ENCODE measurements at places on chromosomes 4 and X.
A peak's percentile ranks its signal among the peaks of the same experiment; 100 is the strongest.

DNA sequence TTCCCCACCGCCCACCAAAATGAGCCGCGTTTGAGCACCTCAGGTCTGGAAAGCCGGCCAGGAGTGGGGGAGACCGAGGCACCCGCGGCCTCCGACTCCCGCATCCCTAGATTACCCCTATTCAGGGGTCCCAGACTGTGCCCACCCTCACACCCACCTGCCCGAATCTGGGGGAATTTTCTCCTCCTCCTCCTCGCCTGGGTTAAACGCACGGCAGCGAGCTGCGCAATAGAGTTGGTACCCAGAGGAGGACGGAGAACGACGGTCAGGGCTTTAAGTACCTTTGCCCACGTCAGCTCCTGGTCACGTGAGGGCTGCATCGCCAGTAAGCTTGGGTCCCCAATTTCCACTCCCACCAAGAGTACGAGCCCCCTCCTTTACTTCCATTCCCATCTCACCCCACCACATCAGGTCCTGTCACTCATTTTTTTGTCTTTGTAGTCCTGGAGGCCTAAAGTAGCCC lies at the start of gene ARMCX2:
Gene ARMCX2, minus strand, starts transcription at position 250 of the 463 bp plus-strand sequence. CDS start 2,262 bp downstream, outside the sequence.
- peak; percentile 69 for DNase-seq

- no peak for DNase-seq
These were observed 47.9 kb upstream of the TSPAN5 start for GRCh38 chr4:98706200-98706813.

- DNase-seq: peak; percentile 20
These were observed 85.5 kb upstream of the TET2 start for GRCh38 chr4:105061136-105061696.

GRCh38 chr4:120293341-120293740 lies 226.7 kb upstream of the MAD2L1 start:
- no peak for DNase-seq

GRCh38 chrX:40004921-40005291 lies 92.9 kb downstream of the BCOR start:
- no peak for DNase-seq

DNA sequence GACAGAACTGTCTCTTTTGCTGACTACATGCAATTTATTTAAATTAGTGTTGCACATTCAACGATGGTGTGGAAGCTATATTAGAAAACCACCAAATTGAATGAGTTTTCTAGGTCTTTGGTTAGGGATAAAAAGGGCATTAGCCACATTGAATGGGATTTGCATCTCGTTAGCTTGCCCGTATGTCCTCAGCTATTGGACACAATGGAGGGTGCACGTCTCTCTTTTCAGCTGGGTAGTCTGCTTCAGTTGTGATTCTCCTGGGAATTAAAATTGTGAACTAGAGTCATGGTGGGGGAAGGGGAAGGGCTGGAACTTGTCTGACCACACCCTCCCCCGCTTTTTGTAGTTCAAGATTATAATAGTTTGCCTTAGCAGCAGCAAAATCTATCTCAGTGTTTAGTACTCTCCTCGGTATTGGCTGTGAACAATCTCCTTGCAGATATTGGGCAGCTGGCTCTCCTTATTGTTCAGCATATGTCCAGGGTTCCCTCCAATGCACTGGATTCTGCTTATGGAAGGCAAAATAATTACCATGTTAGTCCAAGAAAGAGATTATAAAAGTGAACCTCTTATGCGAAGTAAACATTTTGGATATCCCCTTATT lies 23.3 kb downstream of the TRIM2 start:
- no peak for DNase-seq

- no peak for DNase-seq
These were observed 166.2 kb downstream of the MAGEB17 start for GRCh38 chrX:16333453-16333852.

GRCh38 chrX:139882299-139882698 lies 50.6 kb downstream of the ATP11C start:
- no peak for DNase-seq

DNA sequence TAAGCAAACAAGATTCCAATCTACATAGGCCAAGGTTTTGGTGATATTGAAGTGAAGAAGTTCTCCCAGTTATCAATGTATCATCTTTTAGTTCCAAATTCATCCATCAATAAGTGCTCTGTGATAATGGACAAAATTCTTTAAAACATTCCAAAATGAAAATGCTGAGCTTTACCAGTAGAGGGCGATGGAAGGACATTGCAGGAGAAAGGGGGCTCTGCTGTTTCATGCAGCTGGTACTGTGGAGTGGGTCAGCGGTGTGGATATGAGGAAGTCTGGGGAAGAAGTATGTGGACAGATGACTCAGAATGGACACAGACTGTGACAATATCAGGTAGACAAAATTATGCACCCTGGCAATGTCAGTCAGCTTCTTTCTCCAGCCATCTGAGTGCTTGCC lies 46.6 kb upstream of the HS6ST2 start:
- peak; percentile 4 for DNase-seq

DNA sequence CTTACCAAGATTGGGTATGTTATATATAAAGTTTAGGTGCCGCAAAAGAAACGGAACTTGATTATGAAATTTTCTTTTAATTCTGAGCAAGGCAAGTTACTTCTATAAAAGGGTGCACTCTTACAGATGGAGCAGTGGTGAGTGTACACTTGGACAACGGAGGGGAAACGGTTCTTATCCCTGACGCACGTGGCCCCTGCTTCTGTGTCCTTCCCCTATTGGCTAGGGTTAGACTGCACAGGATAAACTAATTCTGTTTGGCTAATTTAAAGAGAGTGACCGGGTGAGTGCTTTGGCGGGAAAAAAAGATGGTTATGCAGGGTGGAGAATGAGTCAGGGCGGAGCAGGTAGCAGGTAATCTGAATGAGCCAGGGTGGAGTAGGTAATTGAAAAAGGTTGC lies 149.5 kb downstream of the GC start:
- DNase-seq: no peak

- DNase-seq: no peak
These were observed 307.5 kb upstream of the SLIT2 start for GRCh38 chr4:19944251-19944650.

- no peak for DNase-seq
These were observed 225.3 kb upstream of the CXorf66 start for GRCh38 chrX:140190441-140191108.

DNA sequence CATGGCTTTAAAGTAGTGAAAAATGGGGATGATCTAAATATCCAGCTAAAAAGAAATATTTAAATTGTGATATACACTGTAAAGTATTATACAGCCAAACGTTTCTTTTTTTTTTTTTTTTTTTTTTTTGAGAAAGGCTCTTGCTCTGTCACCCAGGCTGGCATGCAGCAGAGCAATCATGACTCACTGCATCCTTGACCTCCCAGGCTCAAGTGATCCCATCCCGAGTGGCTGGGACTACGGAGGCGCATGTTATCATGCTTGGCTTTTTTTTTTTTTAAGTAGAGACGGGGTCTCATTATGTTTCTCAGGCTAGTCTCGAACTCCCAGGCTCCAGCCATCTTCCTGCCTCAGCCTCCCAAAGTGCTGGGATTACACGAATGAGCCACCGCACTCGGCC lies 17.1 kb downstream of the SMIM14 start:
- DNase-seq: no peak

- DNase-seq: no peak
These were observed 12.1 kb downstream of the PPARGC1A start for GRCh38 chr4:23877758-23878229.

- no peak for DNase-seq
These were observed 461.6 kb downstream of the AFF2 start for GRCh38 chrX:148961985-148962384.

- no peak for DNase-seq
These were observed 1.3 kb upstream of the PDE6B start for GRCh38 chr4:623914-624566.

DNA sequence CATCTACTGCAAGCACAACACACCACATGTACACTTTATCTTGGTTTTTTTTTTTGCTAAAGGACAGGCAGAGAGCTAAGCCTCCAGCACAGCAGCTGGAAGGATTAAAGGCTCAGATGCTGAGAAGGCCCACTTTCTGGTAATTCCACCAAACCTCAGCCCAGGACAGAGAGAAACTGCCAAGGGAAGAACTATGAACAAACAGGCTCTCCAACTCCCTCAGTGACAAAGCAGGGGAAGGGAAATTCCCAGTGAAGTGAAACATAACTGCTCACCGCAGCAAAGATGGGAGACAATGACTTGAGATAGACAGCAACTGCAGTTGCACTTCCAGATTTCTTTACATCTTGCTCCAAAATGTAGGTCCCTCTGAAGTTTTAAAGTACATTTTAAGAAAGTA lies 4.8 kb downstream of the PROM1 start:
- DNase-seq: no peak
